ENCODE measurements at places on chromosomes 4 and X.

DNA sequence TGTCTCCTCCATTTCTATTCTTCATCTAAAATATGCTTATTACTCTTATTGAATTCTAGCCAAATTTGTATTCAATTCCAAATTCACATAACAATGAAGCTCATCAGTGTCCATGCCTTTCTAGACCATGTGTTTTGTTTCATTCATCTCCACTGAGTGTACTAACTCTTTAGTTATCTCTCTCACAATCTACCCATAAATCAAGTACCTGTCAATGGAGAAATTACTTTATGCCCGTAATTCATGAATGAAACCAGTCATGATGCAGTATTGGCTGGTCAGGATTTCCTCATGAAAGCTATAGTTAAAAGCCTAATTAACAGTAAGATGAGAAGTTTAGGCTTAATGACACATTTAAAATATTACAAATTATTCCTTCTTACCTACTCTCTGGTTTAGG is 12.2 kb upstream of the TMPRSS11F start:
- no peak for DNase-seq

- DNase-seq = peak; percentile 58
These were observed 76.6 kb downstream of the INTS12 start for GRCh38 chr4:105631818-105632400.

GRCh38 chr4:2689825-2690700 is 66.1 kb downstream of the TNIP2 start:
- DNase-seq = no peak

DNA sequence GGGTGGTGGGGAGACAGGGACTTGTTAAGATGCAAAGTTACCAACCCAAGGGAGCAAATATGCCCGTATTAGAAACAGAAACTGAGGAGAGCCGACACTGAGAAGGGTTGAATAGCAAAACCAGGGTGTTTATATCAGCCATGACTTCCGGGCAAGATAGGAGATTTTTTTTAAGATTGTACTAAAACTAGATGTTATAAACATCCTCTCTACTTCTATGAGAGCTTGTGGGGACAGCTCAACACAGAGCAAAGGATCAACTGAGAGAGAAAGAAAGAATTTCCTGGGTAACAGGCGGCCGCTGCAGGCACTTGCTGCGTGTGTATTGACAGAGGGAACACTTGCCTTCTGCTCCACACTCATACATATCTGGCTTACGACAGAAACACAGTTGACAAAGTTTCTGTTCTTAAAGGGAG is 49.1 kb upstream of the FBXW7 start:
- DNase-seq = no peak

- no peak for DNase-seq
These were observed 272.6 kb downstream of the GPM6A start for GRCh38 chr4:175539498-175539897.

- no peak for DNase-seq
These were observed 369.5 kb upstream of the FAM241A start for GRCh38 chr4:111775556-111776297.

DNA sequence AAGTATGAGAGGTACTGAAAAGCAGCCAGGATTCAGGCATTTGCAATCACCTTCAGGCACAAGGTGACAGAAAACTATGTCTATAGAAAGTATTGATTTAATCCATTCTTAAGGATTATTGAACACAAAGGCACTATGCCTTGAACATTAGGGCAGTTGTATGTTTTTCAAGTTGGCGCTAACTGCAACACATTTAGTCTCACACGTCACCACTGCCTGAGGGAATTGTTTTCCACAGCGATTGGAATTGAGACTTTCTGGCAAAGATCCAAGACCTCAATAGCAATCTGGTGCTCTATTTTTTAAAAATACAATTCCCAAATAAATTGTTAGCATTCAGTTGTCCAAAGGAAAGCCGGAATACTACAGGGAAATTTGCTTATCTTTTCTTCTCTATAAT is 52.7 kb upstream of the FTHL17 start:
- no peak for DNase-seq

All from KBM-7 (cell line).